ENCODE measurements at places on chromosomes 11 and 22.

DNA sequence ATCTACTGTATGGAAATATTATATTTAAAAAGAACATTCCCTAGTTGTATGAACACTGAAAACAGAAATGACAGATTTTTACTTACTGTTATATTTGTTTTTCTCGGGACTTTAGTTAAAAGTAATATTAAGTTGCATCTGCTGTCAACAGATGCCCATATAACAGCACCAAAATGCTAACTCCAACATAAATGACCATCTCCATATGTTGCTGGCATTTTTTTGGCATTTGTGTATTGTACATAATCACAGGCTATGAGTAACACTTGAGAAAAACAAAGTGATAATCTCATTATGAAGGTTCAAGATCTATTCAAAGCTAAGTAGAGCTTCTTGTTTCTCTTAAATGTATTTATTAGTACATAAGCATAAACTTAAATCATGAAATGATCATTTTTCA, 172.0 kb downstream of the CNTN5 start:
- no peak for DNase-seq

DNA sequence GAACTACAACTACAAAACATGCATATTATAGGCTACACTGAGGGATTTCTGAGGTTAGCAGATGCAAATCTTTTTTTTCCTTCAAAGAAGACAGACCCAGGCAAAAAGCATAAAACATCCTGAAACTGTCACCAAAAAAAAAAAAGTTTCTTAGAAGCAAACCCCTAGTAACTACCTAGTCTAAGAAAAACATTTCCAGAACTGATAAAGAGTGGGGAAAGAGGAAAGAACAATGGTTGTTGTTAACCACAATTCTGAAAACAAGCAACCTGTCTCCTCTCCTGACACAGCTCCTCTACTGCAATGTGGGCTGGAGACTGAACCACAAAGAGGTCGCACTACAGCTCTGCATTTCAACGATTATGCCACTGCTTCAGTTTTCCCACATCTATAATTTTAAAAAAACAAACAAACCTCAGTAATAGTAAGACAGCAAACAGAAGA, 15.0 kb downstream of the DENND5A start:
- no peak for DNase-seq

- no peak for DNase-seq
These were observed 197.1 kb downstream of the ETS1 start for GRCh38 chr11:128390246-128390645.

GRCh38 chr11:80371931-80372330, 931.1 kb upstream of the TENM4 start:
- no peak for DNase-seq

GRCh38 chr11:86062719-86063118, 6.2 kb downstream of the PICALM start:
- no peak for DNase-seq

DNA sequence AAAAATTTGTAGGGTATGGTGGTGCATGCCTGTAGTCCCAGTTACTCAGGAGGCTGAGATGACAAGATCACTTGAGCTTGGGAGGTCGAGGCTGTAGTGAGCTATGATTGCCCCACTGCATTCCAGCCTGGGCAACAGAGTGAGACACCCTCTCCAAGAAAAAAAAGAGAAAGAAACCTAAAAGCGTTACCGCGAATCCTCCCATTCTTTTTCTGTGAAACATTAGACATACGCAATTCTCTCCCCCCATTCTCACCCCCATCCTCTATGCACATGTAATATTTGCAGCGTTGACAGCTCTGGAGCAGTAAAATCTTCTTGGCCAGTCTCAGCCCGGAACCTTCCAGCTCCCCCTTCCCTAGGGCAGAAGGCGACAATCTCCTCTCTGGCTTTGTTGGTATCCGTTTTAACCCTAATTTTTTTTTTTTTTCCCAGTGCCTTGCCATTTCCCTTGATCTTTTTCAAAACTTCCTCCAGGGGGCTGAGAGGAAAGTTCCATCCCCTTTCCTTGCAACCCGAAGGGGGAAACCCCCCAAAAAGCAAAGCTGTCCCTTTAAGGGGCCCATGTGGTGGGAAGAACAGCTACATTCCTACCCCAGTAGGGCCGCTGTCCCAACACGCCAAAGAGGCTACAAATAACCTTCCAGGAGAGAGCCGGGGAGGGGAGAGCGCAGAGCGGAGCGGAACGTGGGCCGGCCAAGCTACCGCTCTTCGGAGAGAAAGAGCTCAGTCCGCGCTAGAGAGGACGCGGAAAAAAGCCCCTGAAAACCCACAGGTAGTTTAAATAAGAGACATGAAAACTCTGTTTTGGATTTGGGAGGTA, 1.9 kb downstream of the LRP4 start:
- peak; percentile 24 for DNase-seq

DNA sequence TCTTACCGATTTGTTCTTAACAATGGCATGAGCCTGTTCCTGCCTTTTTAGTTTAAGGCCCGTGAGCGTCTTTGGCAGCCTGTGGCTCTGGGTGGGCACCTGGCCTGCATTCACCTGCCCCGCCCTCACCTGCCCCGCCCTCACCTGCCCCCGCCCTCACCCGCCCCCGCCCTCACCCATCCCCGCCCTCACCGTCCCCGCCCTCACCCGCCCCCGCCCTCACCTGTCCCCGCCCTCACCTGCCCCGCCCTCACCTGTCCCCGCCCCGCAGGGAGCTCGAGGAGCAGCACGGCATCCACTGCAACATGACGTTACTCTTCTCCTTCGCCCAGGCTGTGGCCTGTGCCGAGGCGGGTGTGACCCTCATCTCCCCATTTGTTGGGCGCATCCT, 14.2 kb downstream of the GATD1 start:
- DNase-seq: peak; percentile 47

- DNase-seq: no peak
These were observed 131.7 kb downstream of the CEP164 start for GRCh38 chr11:117459123-117459978.

DNA sequence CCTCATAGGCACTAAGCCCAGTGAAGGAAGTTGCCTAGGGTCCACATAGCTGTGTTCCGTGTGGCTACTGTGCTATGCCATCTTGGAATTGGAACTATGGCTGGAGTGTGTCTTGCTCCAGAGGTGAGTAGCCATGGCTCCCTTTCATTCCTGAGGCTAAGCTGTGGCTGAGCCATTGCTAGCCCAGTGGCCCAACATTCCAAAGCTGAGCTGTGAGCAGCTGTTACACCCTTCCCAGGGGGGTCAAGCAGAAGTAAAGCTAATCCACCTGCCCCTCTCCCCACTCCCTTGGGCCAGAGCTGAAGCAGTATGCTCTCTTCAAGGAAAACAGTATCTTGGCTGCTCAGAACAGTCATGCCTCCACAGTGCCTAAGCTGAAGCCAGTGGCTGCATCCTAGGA, 51.1 kb downstream of the USP35 start:
- no peak for DNase-seq

DNA sequence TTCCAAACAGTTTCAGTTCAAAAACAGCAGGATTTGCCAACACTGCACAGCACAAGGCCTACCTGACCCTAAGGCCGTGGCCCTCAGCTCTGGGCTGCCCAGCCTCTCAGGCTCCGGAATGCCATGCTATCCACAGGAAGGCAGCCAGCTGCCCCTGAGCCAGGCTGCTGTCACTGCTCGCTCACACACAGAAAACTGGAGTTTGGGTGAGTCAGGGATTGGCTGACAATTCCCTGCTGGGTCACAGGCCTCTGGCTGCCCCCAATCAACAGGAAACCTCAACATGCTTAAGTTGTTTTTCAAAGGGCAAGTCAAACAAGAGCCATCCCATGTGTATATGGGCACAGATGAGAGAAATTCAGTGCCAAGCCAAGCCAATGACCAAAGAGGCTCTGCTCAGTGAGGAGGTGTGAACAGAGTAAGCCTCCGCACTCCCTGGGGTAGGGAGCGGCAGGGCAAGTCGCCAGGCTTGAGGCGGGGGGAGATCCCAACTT, 50.2 kb downstream of the RPL27A start:
- no peak for DNase-seq

GRCh38 chr22:48647606-48648515, 1179.8 kb downstream of the BRD1 start:
- no peak for DNase-seq

DNA sequence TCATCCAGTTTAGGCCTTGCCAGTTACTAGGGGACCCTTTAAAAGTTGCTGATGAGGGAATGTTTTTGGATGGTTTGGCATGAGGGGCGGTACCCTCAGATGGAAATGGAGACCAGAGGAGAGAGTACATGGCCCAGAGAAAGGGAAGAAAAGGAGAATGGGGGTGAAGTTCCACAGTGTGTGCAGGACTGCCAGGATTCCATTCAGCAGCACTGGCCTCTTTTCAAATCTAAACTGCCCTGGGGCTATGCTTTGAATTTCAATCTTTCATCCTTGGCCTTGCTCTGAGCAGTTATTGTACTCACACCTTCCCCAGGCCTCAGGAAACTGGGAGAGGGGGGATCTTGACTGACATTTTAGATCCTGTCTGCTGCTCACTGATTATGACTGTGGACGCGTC, 3.0 kb downstream of the SLC3A2 start:
- DNase-seq: no peak

DNA sequence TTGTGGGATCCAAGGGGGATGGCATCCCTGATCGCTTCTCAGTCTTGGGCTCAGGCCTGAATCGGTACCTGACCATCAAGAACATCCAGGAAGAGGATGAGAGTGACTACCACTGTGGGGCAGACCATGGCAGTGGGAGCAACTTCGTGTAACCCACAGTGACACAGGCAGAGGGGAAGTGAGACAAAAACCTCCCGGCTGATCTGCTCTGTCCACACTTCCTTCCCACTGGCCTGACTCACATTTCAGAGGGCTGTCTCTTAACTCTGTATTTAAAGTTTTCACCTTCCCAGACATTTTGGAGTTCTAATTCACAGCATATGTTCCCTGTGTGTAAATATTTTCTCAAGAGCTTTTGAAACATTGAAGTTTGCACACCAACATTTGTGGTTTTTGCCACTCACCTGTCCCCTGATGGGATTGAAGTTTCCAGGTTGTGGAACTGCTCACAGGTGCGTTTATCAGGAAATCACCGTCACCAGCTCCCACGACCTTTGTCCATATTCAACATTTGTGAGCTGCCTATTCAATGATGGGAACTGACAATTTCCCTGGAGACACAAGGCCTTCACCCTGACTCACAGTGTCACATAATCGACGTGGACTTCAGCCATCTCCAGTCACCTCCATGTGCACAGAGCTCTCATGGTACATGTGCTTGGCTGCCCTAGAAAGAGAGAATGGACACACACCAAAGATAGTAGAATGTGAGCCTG, 99.2 kb downstream of the VPREB1 start:
- DNase-seq: no peak

- no peak for DNase-seq
These were observed 41.9 kb upstream of the PCF11 start for GRCh38 chr11:83115026-83115425.

All from NCI-H748 treated with DMSO at 0.1 percent for 48 hours (cell line).